ENCODE measurements at places on chromosomes 6 and 20. TPM values are rescaled to one million over a fixed set of nuclear protein-coding genes. Genes with fewer than 3 reads are reported as not detected.

Gene SLC12A5
- under 0.01 TPM for total RNA-seq

Gene TENT5A
- 22.9 TPM for total RNA-seq

Gene SIGLEC1
- not detected for total RNA-seq

Gene PNLDC1
- total RNA-seq, result 0.32 TPM

Gene LAMA5
- total RNA-seq, result 35.1 TPM

Gene DLL1
- 0.86 TPM for total RNA-seq

Gene CDH4
- total RNA-seq, result 1.3 TPM

Gene MEP1A
- total RNA-seq, result not detected

Gene IDH3B
- 86.0 TPM for total RNA-seq

Gene CTAGE9
- not detected for total RNA-seq

Gene ZKSCAN3
- total RNA-seq, result 4.7 TPM

Gene SALL4
- 0.97 TPM for total RNA-seq

Data from fibroblast of villous mesenchyme (primary cell).